ENCODE measurements at places on chromosomes 1 and 21. TPM values are rescaled to one million over a fixed set of nuclear protein-coding genes. Genes with fewer than 3 reads are reported as not detected.

- no peak for DNase-seq
Measured at GRCh38 chr1:203239081-203239480, 9.6 kb upstream of the CHIT1 start.

- no peak for DNase-seq
Measured at GRCh38 chr1:31752952-31753475, 11.1 kb downstream of the ADGRB2 start.

GRCh38 chr1:195335541-195335940, 1272.7 kb downstream of the KCNT2 start:
- DNase-seq: no peak

DNA sequence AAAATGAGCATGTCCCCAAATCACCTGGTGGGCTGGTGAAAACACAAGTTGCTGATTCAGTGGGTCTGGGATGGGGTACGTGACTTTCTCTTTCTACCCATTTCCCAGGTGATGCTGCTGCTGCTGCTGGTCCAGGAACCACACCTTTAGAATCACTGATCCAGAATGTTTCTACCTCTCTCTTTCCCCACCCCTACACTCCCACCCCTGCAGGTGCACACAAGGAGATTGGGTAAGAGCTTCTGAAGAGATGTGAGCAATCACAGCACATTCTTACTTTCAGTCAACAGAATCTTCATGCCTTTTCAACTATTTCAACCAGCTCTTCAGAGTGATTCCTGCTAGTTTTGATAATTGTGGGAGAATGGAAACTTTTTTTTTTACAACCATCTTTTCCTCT, 130.9 kb downstream of the LMX1A start:
- DNase-seq: no peak

DNA sequence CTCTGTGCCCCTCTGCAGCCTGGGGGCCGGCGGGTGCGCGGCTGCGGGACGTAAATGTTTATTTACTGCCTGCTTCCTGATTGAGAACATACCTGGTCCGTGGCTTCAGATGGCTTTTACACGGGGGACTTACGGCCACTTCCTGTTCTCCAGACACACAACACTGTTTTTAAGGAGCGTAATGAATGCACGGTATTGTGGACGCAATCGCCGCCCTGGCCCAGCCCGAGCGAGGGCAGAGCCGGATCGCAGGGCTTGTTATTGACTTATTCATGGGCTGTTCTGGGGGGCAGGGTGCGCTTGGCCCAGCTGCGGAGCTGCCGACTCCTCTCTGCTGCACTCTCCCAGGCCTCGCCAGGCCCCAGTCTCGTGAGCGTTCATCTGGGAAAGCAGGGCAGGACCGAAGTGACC, 52.8 kb upstream of the ACTRT2 start:
- DNase-seq: peak; percentile 31

- no peak for DNase-seq
Measured at GRCh38 chr1:225476538-225476988, 48.7 kb upstream of the LBR start.

DNA sequence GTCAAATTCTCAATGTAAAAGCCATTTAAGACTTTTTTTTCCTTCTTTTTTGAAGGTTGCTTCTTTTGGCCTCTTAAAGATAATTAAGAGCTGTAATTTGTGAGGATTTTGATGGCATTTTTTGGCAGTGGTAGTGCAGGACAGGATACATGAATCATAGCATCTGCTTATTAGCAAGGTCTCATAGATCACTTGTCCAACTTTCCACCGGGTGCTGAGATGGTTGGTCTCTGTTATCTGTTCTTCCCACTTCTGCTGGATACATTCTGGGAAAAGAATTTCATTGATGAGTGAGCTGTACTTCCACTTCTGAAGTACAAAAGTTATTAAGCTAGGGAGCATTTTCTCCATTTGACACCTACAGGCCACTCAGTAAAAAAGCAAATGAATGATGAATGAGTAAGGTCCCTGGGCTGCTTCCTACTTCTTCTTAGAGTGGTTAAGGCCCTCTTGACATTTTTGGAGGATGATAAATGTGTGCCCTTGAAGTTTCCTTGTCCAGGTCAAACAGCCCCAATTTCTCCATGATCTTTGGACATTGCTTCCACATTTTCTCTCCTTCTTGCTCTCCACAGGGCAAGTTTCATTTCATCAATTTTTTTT, 100.6 kb downstream of the ROR1 start:
- no peak for DNase-seq

The KCNN3 gene
- 2.9 TPM for polyA plus RNA-seq

The GPR161 gene
- 16.7 TPM for polyA plus RNA-seq

GRCh38 chr1:31957701-31958674, 19.8 kb upstream of the PTP4A2 start:
- DNase-seq: no peak

DNA sequence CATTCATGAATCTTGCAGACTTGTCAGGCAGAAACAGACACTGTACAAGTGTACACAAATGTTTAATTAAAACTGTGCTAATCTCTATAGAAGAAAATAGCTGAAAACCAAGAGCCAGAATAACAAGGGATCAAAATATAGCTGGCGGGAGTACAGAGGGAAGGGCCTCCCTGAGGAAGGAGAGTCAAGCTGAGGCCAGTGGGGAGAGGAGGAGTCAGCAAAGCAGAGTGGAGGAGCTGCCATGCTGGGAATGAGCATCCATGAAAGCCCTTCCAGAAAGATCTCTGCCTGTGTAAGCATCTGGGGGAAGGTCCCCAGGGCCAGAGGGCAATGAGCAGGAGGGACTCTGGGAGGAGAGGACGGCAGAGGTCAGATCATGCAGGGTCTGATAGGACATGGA, 15.1 kb downstream of the SLAMF8 start:
- no peak for DNase-seq

DNA sequence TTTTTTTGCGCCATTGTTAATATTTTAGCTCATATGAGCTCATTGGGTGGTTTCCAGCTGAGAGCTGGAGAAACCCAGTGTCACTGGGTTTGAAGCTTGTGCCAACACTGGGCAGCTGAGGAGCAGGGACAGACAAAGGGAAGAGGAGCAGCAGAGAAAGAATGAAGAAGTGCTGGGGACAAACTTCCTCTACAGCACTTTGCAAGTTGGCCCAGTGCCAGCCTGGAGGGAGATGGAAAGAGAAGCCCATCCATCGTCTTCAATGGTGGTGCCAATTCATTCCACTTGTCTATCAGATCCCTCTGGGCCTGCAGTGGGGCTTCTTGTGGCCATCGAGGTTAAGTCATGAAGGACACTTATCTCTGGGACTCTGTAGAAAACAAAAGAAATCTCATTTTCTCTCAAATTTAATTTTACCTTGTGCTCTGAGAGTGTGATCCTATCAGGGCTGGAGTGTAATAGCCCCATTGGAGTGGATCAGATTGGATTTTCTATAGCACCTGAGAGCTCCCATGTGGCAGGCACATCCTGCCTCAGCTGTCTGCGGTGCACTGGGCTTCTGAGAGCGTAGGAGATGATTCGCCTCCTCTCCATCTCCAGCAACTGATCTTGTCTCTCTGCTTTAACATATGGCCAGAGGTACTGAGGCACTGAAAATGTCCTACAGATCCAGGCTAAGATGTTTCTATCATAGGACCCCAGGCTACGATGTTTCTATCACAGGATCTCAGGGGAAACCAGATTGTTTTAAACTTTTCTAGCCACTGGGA, 114.7 kb downstream of the TNR start:
- no peak for DNase-seq

DNA sequence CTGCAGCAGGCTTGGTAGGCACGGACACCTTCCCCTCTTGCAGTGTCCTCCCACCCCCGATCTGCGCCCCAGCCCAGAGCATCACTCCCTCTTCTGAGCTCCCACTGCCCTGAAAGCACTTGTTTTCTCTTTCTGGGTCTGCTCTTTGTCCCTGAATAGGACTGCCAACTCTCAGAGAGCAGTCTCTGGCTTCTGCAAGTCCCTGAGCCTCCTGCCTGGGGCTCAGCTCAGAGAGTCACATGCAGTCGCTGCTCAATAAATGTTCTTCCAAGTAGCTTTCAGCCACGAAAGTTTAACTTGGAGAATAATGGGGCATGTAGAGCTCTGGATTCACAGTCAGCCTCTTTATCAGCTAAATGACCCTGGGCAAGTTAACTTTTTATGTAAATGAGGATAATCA, 205.6 kb downstream of the HIVEP3 start:
- no peak for DNase-seq

GRCh38 chr1:70966018-70966638, 81.5 kb downstream of the PTGER3 start:
- no peak for DNase-seq

The CD1E gene
- polyA plus RNA-seq: not detected

DNA sequence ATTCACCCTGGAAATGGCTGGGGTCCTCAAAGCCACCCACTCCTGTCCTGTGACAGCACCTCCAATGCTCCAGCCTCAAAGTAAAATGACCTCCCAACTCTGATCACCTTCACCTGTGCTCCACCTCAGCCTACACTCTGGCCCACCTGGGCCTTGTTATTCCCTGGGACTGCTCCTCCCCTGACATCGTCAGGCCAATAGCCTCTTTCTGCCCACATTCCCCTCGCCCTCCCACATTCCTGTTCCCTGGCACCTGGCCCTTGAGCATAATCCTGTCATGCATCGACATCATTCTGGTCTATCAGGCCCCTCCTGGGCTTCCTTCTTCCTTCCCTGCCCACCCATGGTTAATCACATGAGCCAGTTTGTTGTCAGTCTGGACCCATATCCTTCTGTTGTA, 13.2 kb upstream of the BCAR3 start:
- DNase-seq: no peak

The AGTRAP gene
- polyA plus RNA-seq: 33.2 TPM
